ENCODE measurements at places on chromosomes 13 and 19. TPM values are rescaled to one million over a fixed set of nuclear protein-coding genes. Genes with fewer than 3 reads are reported as not detected.

GRCh38 chr13:29319451-29319850 lies 276.0 kb downstream of the SLC7A1 start:
- no peak for DNase-seq

ASF1B gene
- 0.43 TPM for total RNA-seq

- DNase-seq, result no peak
Measured at GRCh38 chr13:30396434-30397075, 25.7 kb upstream of the UBE2L5 start.

GRCh38 chr19:5447700-5448311 lies 7.4 kb upstream of the ZNRF4 start:
- no peak for DNase-seq

DNA sequence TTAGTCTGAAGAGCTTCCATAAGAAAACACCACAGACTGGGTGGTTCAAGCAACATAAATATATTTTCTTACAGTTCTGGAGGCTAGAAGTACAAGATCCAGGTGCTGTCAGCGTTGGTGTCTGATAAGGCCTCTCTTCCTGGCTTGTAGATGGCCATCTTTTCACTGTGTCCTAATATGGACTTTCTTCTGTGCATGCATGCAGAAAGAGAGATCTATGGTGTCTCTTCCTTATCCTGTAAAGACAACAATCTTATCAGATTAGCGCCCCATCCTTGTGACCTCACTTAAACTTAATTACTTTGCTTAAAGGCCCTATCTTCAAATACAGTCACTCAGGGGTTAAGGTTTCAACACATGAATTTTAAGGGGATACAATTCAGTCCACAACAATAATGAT lies 14.1 kb upstream of the NDFIP2 start:
- no peak for DNase-seq

- peak; percentile 75 for DNase-seq
Measured at GRCh38 chr19:18785179-18786124, 5.7 kb downstream of the COMP start.

DNA sequence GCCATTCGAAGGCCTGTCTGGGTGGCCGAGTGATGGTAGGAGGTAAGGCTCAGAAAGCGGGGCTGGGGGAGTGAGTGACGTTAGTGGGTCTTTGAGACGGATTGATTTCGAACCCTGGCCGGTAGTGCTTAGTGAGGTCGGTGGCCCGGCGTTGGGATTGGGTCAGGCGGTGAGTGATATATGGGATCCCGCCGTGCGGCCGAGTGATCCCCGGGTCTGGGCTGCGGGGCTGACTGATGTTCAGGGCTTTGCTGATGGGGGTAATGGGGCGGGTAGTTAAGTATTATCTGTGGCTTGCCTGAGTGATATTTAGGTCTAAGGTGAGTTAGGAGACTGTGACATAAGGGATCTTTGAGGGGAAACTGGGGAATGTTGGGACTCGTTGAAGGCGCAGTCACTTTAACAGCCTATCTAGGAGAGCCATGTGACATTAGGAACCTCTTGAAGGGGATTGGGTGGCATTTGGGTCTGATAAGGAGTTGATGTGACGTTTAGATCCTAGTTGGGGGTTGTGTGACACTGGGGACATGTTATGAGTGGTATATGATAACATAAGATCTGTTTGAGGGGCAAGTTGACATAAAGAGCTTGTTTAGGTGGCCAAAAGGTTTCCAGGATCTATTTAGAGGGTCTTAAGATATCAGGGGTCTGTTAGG lies 543 bp downstream of the PSMC4 start:
- DNase-seq, result no peak

- no peak for DNase-seq
Measured at GRCh38 chr13:25762281-25762680, 289.5 kb downstream of the SHISA2 start.

- DNase-seq, result no peak
Measured at GRCh38 chr13:73274147-73274546, 215.3 kb downstream of the KLF5 start.

- DNase-seq, result no peak
Measured at GRCh38 chr13:61036715-61037114, 378.9 kb downstream of the PCDH20 start.

PROZ gene
- total RNA-seq, result not detected

ZNF69 gene
- total RNA-seq, result 4.2 TPM

DNA sequence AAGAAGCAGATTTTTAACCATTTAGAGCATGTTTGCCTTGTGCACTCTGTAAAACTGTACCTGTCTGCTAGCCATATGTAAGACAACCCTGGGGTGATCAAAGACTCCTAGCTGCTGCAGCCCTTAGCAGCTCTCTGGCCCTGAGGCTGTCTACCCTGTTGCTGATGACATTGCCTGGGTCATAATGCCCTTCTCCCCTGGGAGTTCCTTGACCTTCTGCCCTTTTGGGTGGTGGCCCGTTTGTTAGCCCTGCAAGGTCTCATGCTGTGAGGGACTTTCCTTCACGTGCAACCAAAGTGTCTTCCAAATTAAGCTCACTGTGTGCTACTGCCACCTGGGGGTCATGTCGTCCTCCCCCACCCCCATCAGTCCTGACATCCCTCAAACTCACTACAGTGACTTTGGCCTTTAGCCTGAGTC lies 7.4 kb downstream of the GPC6 start:
- DNase-seq, result no peak

DNA sequence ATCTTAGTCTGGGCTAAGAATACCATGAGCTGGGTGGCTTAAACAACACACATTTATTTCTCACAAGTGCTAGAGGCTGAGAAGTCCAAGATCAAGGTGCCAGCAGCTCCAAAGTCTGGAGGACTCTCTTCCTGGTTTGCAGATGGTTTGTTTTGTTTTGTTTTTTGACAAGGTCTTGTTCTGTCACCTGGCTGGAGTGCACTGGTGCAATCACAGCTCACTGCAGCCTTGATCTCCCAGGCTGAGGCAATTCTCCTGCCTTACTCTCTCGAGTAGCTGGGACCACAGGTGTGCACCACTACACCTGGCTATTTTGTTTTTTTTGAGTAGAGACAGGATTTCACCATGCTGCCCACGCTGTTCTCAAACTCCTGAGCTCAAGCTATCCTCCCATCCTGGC lies 15.5 kb downstream of the APLP1 start:
- DNase-seq, result no peak
